ENCODE measurements at places on chromosomes 4 and X.

GRCh38 chrX:115988825-115989224, 181.7 kb upstream of the AGTR2 start:
- no peak for DNase-seq

DNA sequence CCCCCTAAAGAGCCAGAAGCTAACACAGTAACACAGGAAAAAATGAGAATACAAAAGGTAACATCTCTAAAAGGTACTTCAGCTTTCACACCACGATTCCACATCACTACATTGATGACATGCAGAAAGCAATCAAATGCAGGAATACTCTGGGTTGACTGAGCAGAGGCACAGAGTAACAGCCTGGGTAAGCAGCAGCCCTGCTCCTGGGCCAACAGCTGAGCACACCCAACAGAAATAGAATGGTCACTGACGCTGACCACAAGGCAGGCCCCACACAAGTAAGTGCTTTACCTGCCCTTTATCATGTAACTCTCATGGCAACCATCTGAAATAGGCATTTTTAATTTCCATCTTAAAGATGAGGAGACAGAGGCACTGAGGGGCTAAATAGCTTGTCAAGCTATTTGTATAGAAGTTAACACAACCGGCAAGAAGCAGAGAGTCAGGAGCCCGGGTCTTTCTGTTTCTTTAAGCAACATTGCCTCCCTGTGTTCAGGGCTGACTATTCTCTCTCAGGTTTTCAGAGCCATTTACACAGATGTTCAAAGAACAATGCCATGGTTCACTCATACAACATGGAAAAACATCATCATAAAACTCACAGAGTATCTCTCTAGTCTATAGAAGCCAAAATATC, 168.9 kb downstream of the ZNF674 start:
- DNase-seq: no peak

DNA sequence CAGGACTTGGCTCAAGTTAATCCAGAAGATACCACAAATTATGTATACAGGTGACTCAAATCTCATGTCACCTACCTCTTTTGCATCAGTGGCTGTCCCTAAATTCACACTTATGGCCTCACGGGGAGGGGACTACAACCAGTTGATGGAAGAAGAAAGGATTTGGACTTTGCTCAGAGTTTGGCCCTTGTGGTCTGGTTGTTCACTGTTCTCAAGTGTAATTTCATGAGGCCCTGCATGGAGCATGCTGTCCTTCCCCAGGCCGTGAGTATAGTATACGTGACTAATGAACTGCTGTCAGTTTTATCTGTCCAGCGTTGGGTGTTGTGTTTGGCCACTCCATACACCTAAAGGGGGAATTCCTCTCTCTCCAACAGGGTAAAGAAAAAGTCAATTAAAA, 27.5 kb upstream of the LSM6 start:
- DNase-seq: no peak

DNA sequence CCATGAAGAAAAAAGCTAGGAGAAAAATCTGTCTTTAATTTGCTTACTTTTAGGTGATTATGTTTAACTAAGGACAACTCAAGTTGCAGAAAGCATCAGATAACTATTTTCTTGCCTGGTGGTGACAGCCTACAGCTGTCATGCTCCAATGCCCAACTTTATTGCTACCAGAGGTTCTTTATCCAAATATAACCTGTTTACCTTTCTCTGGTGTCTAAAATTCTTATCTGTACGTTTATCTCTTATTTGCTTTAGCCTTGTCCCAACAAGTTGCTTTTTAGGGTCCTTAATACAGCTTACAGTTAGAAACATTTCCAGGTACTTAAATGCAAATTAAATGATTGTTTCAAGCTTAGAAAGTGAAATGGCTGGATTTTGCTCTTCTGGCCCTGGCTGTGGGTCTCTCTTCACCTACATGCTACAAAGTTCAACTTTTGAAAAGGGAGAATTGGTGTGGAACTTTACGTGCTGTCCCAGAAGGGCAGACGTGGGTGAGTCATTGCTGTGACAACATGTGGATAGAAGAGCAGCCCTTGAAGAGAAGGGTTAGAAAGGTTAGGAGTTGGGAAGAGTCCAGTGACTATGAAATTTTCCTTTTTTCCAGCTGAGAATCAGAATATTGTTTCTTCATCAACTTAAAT, 60.7 kb downstream of the HPGD start:
- DNase-seq: no peak

DNA sequence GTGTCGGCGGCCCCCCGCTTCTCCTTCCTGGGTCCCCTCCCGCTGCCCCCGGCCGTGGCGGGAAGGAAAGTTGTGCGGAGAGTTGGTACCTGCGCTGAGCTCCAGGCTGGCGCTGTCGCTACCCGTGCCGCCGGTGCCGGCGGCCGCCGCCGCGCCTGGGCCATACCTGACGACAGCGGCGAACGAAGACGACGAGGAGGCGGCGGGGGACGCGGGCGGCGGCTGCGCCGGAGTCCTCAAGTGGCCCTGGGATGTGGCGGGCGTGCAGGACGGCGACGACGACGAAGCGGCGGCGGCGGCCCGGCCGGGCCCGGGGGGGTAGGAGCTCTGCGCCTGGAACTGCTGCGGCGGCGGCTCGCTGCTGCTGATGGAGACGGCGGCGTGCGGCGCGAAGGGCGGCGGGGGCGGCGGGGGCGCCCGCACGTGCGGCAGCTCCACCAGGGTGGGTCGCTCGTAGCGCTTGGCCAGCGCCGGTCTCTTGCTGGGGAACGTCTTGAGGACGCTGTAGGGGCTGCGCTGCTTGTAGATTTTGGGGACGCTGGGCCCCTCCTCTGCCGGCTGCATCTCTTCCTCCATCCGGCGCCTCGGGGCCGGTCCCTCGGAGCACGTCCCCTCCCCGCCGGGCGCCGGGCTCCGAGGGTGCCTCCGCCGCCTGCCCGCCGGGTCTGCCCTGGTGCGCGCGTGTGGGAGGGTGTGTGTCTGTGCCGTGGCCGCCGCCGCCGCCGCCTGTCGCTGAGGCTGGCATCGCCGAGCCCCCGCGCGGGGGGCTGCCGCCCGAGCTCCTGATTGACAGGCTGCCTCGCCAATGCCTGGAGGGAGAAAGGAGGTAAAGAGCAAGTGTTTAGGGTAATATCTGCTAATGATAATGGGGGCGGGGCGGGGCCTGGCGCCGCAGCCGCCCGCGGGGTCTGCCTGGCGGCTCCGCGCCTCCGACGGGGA, 618 bp downstream of the BEND4 start:
- no peak for DNase-seq

DNA sequence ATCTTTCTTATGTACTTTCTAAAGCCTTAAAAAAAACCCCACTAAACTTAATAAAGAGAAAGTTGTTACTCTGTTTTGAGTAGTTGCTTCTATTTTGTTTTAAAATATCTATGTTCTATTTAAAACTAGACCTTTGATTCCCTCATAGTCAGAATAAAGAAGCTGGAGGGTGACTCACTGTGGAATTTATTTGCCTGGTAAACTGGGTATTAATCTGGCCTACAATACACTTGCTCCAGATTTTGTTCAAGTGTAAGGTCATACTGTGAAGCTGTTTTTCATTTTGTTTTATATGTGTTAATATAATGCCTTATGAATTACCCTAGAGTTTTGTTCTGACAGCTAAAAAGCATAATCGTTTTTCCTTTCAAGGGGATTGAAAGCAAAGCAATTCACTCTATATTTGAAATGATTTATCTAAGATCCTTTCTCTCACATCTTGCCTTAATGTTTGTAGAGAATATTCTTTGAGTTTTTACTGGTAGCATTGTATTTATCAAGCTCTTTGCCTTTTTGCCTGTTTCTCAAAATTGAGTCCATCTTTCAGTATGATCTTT, 277.4 kb upstream of the PITX2 start:
- no peak for DNase-seq

- DNase-seq: no peak
Observed at GRCh38 chrX:8190341-8190830, 19.3 kb upstream of the VCX2 start.

GRCh38 chrX:42414057-42414456, 363.9 kb downstream of the PPP1R2C start:
- DNase-seq: no peak

DNA sequence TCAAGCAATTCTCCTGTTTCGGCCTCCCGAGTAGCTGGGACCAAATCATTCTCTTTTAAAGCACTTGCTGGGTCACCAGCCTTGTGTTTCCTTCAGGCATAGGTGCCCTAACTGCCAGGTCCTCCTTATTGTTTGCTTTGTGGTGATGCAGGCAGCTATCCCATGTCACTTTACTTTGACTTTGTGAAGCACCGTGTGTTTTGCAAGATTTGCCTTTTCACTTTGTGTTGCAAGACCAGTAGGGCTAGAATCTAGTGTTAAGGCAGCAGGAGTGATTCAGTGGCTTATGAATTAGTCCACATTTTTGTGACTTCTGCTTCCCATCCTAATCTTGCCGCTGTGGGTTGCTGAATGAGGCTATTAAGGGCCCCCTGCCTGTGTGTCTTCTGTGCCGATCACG, 20.2 kb downstream of the SYAP1 start:
- DNase-seq: no peak

- DNase-seq: no peak
Observed at GRCh38 chr4:165505958-165506837, 127.4 kb downstream of the CPE start.

GRCh38 chr4:2789793-2790582, 2.9 kb upstream of the SH3BP2 start:
- no peak for DNase-seq

DNA sequence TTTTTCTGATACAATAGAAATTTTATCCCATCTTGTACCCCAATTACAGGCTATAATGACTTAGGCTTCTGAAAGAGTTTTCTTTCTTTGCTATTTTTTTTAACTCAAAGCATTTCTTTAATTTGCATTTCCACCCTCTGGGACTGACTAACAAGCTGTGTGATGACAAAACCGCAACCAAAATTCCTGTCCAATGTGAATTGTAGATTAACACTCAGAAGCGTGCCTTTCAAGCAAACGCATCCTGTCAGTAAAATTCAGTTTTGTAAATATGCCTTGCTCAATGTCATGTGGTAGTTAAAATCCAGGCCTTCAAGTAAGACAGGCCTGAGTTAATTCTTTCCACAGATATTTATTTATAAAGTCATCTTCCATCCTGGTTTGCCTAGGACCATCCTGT, 50.3 kb downstream of the STK32B start:
- no peak for DNase-seq

GRCh38 chrX:46758163-46758955, 559 bp downstream of the SLC9A7 start:
- DNase-seq: peak; percentile 6

- no peak for DNase-seq
Observed at GRCh38 chr4:127737295-127737694, 7.1 kb downstream of the SLC25A31 start.

GRCh38 chr4:105808750-105809041, 86.6 kb upstream of the NPNT start:
- DNase-seq: no peak

- DNase-seq: no peak
Observed at GRCh38 chr4:107740950-107741701, 21.1 kb upstream of the PAPSS1 start.

DNA sequence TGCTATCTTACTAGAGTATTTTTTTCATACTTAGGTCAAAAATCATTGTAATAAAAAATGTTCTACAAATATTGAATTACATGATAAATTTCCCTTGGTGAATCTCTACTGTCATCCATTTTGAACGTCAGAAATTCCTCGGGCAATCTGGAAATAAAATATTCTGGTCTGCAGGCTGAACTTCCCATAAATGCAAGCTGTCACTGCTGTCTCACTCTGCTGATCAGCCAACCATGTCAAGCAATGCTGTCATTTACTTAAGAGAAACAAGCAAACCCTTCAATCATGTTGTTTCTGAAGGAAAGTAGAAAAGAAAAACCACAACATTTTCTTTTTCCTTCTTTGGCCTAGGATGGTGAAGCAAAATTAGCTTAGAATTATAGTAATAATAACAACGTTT, 514.2 kb upstream of the GALNT7 start:
- DNase-seq: no peak

DNA sequence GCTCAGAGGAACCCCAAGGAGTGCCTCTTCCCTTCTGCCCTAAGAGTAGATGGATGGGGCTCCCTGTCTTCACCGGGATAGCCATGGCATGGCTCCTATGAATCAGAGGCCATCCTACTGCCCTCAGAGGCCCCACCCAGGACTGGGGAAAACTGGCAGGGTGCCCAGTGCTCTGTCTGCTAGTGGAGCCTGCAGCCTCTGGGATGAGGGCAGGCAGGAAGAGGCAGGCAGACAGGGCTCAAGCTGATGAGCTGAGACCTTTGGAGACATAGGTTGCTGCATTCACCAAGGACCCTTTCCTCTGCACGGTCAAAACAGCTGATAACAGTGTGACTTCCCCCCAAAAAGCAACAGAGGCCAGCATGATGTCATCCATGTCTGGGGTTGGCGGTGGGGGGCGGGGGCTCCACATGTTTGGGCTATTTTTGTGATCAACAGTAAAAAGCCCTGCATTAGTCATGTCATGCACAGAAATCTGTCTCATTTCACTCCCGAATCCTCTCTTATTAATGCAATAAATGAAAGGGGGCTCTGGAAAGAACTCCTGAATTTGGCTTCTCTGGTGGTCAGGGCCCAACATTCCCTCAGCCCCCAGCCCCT, 207.6 kb upstream of the MAMLD1 start:
- no peak for DNase-seq

DNA sequence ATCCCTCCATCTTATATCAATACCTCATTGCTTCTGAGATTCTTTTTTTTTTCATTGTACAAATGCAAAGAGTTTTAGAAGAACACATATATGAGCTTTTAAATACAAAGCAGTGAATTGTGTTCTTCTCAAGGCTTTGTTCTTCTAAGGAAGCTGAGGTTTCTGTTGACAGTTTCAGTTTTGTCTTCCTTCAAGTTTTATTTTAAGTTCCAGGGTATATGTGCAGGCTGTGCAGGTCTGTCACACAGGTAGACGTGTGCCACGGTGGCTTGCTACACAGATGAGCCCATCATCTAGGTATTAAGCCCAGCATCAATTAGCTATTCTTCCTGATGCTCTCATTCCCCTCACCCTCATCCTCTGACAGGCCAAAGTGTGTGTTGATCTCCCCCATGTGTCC, 201.2 kb upstream of the DIPK2B start:
- DNase-seq: no peak

- DNase-seq: no peak
Observed at GRCh38 chr4:13728761-13729160, 101.2 kb upstream of the BOD1L1 start.

- DNase-seq: no peak
Observed at GRCh38 chr4:82797405-82798111, 1.0 kb downstream of the SCD5 start.

DNA sequence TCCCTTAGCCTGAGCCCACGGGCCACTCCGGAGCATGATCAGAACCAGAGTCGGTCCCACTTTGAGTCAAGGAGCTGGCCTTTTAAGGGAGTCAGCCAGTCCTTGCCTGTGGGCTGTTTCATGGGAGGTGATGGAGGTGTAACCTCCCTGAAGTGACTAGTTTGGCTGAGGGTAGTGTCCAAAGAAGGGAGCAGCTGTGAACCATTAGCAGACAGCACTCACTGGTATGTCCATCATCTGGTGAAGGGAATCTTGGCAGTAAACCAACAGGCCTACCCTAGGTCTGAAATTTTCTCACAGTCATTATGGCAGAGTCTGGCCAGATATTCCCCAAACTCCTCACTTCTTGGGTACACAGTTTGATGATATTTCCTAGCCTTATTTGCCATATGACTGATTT, 12.3 kb upstream of the REPS2 start:
- DNase-seq: no peak
